Activated naive CD8-positive, alpha-beta T cell treated with anti-CD3 and anti-CD28 coated beads for 36 hours (primary cell): ENCODE measurements at places on chromosomes 3 and 15.

GRCh38 chr3:27963519-27963918 is 241.4 kb upstream of the EOMES start:
- DNase-seq = no peak

GRCh38 chr3:136122006-136122405 is 74.1 kb downstream of the MSL2 start:
- DNase-seq = no peak

DNA sequence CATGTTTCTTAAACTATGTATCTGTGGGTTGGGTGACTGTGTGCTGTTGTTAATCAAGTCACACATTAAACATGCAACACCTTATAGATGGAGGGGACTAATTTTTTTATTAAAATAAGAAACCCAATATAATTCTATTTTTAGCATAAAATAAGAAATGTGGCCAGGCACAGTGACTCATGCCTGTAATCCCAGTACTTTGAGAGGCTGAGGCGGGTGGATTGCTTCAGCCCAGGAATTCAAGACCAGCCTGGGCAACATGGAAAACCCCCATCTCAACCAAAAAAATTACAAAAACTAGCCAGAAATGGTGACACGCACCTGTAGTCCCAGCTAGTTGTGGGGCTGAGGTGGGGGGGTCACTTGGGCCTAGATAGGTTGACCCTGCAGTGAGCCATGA is 1021.0 kb downstream of the EPHA3 start:
- no peak for DNase-seq

DNA sequence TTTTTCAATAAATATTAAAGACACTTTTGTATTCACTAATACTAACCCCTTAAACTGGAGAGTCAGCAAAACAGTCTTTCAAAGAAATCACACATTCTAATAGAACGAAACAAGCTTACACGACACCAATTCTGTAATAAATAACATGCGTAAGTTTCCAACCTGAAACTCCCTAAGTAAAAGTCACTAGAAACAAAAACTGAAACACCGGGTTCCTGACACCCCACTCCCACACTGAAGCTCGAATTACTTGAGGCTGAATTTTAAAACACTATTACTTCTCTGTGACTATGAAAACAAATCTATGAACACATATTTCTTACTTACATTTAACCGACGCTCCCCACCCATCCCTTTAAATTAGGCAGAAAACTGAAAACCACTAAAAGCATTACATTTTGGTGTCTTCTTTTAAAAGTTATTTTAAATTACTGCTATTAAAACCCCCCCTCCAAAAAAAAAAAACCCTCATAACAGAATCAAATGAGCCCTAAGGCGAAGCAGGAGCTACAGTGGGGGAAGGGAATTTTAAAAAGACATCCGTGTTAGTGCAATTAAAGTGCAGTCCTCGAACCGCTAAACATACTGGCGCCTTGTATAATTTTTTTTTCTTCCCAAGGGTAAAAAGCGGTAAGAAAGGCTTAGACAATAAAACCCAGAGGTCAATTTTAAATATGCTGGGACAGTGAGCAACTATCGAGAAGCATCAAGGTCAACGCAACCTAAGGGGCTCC is 878 bp downstream of the SPPL2A start:
- peak; percentile 25 for DNase-seq

DNA sequence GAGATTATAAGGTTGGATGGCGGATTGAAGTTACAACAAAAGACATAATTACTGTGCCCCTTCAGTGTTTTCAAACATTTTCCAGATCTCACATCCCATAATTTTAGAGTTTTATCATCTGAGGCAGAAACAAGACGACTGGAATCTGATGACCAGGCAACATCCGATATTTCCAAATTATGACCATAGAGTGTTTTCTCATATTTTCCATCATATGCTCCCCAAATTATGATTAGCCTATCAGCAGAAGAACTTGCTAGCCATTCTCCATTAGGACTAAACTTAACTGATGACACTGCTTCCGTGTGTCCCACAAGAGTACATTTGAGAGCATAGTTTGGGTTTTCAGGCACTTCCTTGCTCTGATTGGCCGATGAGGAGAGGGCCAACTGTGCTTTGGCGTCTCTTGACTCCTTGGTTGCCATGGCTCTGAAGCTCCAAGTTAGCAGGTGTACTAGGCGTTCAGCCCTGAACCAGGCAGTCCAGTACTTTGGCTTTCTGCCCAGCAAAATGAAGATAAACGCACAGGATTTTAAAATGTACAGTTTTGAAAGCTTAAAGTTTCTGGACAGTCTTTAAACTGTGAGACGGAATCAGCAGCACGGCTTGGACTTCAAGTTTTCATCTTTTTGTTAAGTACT is 638 bp downstream of the WDR5B start:
- DNase-seq = peak; percentile 56

DNA sequence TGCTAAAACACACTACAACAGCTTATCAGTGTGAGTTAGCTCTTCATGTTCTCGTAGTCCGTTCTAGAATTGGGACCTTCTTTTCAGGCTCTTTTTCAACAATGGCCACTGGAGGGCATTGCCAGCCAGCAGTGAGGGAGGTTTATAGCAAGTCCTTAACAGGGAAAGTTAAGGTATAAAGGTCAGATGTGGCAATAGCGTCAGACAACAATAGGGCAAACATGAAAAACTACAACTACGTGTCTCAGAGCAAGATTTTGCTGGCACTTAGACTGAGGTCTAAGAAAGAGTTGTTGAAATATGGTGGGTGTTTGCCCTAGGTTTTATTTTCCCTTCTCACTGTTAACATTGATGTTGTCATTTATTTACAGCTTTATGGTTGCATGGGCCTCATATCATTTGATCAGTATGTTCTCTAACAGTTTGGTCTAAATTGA is 161.4 kb downstream of the GMNC start:
- DNase-seq = peak; percentile 6

DNA sequence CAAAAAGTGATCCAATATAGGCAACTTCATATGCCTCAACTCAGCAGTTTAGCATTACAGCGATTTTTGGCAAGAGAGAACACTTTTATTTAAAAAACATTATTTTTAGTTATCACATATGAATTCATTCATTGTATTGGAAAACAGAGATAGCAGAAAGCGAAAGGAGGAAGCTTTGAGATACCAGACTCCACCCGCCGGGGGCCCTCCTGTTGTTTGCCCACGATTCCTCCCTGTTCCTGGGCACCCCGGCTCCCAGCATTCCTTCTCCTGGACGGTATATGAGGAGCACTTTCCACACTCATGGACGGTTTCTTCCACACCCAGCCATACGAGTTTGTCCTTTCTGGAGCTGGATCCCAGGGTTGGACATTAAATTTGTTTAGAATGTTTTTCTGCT is 18.2 kb downstream of the APBA2 start:
- DNase-seq = no peak

- no peak for DNase-seq
Observed at GRCh38 chr3:156542101-156543042, 12.5 kb downstream of the SSR3 start.

DNA sequence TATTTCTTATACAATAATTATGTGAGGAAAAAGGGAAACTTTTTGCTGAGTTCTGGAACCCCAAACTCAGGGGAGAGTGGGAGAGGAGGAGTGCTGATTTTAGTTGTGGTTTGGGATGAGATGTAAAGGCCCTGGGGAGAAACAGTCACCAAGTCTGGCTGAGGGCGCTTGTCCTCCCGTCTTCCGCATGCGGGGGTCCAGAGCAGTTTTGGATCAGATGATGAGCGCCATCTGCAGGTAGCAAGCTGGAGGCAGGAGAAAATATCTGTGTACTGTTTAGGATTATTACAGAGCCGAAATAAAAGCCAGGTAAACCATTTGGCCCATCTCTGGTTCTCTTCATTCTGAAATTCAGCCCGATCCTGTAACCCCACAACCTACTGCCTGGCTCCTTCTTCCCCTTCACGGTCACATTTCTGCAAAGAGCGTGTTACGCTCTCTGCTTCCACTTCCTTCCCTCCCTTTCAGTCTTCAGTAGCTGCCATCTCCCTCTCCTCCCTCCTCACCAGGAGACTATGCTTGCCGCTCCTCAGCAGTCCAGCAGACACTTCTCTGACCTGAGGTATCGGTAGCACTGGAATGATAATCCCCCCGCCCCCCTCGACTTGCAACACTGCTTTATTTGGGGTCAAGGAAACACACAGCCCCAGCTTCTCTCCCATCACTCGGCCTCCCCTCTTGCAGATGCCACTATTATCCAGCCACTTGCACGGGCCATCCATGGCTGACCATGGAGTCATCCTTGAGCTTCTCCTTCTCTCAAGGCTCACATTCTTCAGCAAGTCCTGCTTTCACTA is 1.4 kb upstream of the PARP14 start:
- peak; percentile 77 for DNase-seq

- DNase-seq = peak; percentile 12
Observed at GRCh38 chr3:43995547-43996378, 245.9 kb upstream of the TOPAZ1 start.

- DNase-seq = no peak
Observed at GRCh38 chr3:120090422-120090821, 3.8 kb downstream of the GSK3B start.

- peak; percentile 35 for DNase-seq
Observed at GRCh38 chr3:63343674-63344073, 65.6 kb downstream of the SYNPR start.

DNA sequence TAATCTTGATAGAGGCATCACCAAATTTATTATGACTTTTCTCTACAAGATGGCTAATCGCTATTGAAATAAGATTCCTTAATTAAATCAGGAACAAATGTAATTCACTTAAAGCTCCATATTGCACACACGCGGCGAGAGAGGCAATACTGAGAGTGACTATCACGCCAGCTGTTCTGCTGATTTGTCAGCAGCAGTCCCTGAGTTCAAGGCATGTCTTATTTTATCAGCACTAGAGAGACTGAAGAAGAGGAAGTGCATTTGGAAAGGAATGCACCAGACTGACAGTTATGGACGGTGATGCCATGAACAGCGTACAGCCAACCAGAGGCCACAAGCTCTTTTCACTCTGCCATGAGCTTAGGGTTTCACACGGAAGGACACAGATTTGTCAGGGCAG is 83.6 kb upstream of the SLCO3A1 start:
- no peak for DNase-seq

- DNase-seq = no peak
Observed at GRCh38 chr15:48337607-48338006, 6.4 kb downstream of the DUT start.

GRCh38 chr3:179898024-179898423 is 138.7 kb downstream of the PEX5L start:
- peak; percentile 4 for DNase-seq

DNA sequence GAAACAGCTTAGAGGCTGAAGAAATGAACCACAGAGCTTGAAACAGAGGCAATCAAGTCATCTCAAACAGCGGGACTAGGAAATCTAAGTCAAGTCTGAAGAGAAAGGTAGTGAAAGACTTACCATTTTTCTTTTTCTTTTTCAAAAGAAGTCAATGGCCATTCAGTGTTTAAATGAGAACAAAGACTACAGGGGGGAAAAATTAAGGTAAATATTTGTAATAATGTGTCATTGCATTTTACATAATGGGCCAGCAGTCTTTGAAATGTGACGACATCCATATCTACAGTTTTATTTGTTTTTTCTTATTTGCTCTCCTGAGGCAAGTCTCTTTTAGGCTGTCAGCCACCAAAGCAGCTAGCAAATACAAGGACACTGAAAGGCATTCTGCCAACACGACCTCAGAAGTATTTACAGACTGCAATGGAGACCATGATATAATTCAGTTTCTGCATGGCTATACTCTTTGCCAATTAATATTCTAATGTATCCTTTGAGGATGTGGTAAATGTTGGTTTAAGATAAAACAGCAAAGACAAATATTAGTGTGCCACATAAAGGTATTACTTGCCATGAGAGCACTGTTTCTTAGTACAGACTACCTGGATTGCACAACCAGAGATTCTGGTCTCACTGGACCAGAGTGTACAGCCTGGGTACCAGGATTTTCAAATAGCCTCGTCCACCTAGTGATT is 307.0 kb upstream of the THBS1 start:
- no peak for DNase-seq

DNA sequence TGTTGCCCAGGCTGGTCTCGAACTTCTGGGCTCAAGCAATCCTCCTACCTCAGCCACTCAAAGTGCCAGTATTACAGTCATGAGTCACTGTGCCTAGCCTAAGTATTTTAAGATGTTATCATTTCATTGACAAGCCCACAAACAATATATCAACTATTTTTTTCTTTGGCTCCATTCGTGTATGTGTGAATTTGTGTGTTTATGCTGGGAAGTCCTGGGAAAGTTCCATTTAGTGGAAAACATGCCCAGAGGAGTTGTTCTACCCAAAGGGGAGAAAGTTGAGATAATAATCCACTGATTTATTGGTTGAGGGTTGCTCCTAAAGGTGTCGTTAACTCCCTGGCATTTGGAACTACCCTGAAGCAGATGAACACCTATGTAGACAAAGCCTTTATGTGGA is 58.8 kb downstream of the KIF9 start:
- DNase-seq = no peak

GRCh38 chr3:99175276-99175812 is 273.8 kb upstream of the DCBLD2 start:
- DNase-seq = no peak

DNA sequence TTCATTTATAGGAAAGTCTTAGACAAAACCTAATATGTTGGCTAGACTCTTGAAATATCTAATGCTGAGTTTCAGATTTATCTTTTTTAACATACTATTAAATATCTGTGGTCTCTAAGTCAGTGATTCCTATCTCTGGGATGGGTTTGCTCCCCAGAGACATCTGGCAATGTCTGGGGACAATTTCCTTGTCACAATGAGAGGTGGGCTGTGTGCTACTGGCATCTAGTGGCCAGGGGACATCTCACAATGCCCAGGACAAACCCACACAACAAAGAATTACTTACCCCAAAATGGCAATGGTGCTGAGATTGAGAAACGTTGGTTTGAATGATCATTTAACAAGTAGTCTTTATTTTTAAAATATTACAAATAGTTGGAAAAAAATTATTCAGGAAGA is 602.1 kb downstream of the MAGI1 start:
- DNase-seq = no peak

- peak; percentile 40 for DNase-seq
Observed at GRCh38 chr3:196287090-196287439, 461 bp downstream of the PCYT1A start.

- DNase-seq = no peak
Observed at GRCh38 chr3:186920301-186920700, 10.0 kb upstream of the ST6GAL1 start.

DNA sequence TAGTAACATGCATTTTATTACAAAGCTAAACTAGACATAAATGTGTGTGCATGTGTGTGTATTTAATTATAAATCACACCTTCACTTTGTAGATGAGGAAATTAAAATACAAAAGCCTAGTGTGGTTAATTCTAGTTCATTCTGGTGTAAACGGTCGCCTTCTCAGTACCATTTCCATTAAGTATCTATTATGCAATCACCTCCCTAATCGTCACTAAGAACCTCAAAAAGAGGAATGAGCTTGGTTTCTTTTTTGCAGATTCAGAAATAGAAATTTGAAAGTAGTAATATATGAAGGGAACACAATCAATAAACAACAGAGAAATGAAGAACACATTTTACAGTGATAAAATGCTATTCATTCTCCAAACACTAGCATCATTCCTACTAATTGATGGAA is 233.2 kb downstream of the ZBBX start:
- no peak for DNase-seq

- peak; percentile 18 for DNase-seq
Observed at GRCh38 chr15:82045179-82045891, 483 bp downstream of the MEX3B start.
